HS-5 (cell line): ENCODE measurements at places on chromosomes 6 and 20.
A peak's percentile ranks its signal among the peaks of the same experiment; 100 is the strongest.

DNA sequence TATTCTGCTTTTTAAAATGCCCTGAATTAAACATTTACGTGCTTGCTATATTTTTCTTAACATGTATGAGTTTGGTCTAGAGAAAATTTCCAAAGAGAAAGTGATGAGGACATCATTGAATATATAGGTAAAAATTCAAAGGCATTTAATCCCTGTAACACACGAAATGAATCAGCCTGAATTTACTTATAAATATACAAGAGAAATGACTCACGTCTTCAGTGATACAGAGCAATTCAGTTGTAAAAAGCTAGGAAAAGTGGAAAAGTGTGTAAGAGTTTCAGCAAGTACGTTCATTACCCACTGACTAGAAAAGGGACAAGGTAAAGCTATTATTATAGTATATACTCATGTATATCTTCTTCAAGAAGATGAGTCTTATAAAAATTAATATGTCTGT, 124.8 kb downstream of the HIVEP1 start:
- DNase-seq = no peak

- DNase-seq = no peak
Observed at GRCh38 chr6:37126493-37126958, 43.4 kb upstream of the PIM1 start.

- DNase-seq = no peak
Observed at GRCh38 chr20:44843876-44844275, 33.5 kb upstream of the RIMS4 start.

DNA sequence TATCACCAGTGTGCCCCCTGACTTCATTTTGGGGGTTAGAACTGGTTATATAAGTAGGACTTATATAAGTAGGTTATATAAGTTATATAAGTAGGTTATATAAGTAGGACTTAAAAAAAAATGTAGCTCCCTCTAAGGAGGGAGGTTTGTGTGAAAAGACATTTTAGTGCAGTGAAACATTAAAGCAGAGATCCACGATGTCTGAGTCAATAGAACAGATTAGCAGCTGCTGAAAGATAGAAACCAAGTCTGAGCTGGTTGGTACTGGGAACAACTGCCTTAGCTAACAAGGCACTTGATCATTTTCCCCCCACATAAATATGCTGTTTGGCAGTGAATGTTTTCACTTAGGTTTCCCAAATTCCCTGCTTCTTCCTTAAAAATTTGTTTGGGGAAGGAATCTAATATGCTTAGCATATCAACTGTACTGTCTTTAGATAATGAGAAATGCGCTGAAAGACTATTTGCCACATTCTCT, 2.1 kb upstream of the RPS12 start:
- DNase-seq = no peak

DNA sequence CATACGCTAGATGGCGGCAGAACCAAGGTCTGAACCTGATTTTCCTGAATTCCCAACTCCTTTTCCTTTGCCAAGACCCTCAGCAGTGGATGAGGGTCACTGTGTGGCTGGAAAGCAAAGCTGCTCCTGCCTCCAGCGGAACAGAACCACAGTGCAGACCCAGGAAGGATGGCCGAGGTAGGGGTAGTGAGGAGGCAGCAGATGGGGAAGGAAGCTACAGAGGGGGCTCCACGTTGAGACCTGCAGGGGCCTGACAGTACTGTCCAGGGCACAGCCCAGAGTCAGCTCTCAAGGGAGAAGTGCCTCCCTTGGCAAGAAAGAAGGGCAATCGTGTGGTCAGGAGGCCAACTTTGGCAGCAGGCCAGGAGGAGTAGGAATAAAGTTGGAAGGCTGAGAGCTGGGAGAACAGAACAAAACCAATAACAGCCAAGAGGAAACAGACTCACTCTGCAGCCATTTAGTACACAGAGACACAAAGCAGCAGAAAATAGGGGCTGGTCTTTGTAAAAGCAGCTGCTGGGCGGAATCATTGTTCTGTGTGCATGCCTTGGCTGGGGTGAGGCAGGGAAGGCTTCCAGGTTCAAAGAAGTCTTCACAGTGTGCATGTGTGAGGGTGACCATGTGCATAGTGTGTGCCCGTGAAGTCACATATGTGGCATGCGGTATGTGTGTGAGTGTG, 3.1 kb downstream of the GABRR2 start:
- no peak for DNase-seq

- DNase-seq = no peak
Observed at GRCh38 chr6:35543459-35544193, 30.9 kb upstream of the TULP1 start.

GRCh38 chr20:48098099-48098498, 312.8 kb upstream of the SULF2 start:
- DNase-seq = no peak

GRCh38 chr20:46394872-46395760, 11.3 kb downstream of the ELMO2 start:
- no peak for DNase-seq

- no peak for DNase-seq
Observed at GRCh38 chr6:12383448-12383847, 93.3 kb downstream of the EDN1 start.

GRCh38 chr20:7770578-7770977, 169.7 kb downstream of the HAO1 start:
- no peak for DNase-seq

DNA sequence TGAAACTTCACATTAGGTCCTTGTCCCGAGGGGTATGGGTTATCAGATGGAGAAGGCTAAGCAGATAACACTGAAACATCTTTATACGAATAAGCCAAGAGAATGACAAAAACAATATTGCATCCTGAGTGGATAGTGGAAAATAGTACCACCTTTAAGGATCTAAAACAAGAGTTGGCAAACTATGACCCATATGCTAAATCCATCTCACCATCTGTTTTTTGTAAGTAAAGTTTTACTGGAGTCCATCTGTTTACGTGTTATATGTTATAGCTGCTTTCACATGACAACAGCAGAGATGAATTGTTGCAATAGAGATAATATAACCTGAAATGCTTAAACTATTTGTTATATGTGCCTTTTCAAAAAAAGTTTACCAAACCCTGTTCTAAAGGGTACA, 76.1 kb upstream of the TRDN start:
- no peak for DNase-seq

- DNase-seq = no peak
Observed at GRCh38 chr6:155450240-155450581, 5.4 kb downstream of the NOX3 start.

GRCh38 chr20:21900431-21900830, 195.0 kb downstream of the PAX1 start:
- DNase-seq = no peak

GRCh38 chr20:11544029-11544678, 373.5 kb upstream of the BTBD3 start:
- peak; percentile 52 for DNase-seq

GRCh38 chr6:124769811-124770544, 192.3 kb upstream of the RNF217 start:
- no peak for DNase-seq

DNA sequence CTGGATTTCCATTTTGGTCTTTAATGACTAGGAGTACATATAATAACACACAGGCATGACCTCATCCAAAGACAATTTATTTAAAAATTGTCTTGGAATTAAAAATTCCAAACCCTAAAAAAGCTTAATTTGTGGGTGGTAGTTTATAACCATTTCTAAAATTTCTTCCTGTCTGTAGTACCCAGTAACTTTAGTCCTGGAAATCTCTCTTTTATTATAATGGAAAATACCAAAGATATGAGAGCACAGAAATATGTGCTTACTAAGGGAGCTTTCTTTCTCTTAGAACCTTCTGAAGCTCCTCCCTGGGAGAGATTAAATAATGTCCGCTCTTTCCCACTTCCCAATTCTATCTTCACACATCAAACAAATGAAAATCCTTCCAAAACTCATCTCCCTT, 70.5 kb upstream of the PRL start:
- no peak for DNase-seq
